Muscle of leg (tissue), 16 donors: ENCODE measurements at places on chromosomes 3 and 15.

GRCh38 chr3:161794551-161794950 lies 297.9 kb downstream of the OTOL1 start:
- DNase-seq, result peak; percentile 86

- DNase-seq, result peak; percentile 25
Measured at GRCh38 chr3:114565216-114565615, 271.4 kb downstream of the TIGIT start.

- DNase-seq, result no peak
Measured at GRCh38 chr3:195061756-195062655, 209.0 kb downstream of the XXYLT1 start.

DNA sequence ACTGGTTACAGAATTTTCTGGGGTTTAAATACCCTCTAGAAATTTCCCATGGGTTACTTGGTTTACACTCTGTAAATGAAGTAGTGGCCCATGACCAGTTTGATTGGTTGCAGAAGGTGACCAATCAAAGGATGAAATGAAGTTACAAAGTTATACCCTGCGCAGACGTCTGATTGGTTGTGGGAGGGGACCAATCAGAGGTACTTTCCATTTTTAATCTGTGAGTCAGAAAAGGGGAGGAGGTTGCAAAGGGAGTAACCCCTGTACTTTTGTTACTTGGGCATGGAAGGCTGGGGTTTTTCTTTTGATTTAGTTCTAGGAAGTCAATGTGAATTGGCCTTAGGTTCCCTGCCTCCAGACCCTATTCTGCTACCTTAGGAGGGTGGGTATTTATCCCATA lies 18.7 kb upstream of the APH1B start:
- DNase-seq, result no peak

GRCh38 chr3:184359610-184360009 lies 1.8 kb downstream of the CLCN2 start:
- DNase-seq, result no peak

GRCh38 chr3:82342521-82342920 lies 581.1 kb upstream of the GBE1 start:
- DNase-seq, result no peak

GRCh38 chr3:181534781-181535221 lies 176.9 kb upstream of the SOX2 start:
- DNase-seq, result no peak

DNA sequence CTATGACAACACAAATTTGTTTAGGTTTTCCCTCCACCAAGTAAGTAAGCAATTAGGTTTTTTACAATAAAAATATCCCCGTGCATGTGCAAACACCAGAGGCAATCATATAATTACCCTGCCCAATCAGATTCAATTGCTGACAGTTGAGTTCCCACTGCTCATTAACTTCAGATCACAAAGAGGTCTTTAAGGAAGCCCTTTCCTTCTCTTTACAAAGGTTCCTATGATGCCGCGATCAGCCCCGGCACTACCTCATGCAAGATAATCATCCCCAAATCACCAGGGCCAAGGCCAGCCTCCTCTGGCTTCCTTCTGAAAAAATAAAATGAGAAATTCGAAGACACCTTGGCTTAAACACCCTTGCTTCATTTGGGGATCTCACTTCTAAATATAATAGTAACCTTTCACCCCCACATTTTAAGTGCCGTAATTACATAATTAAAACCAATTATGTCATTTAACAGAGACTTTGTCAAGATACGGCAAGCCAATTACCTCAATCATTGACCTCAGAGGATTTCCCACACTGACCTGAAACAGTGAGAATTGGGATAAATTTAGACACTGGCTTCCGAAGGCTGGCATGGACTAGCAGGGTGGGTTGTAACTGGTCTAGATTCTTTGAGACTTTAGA lies 121.3 kb upstream of the WNT5A start:
- no peak for DNase-seq

GRCh38 chr3:120650311-120650710 lies 31.7 kb downstream of the HGD start:
- DNase-seq, result no peak

GRCh38 chr3:143902210-143902609 lies 53.9 kb upstream of the SLC9A9 start:
- DNase-seq, result no peak

DNA sequence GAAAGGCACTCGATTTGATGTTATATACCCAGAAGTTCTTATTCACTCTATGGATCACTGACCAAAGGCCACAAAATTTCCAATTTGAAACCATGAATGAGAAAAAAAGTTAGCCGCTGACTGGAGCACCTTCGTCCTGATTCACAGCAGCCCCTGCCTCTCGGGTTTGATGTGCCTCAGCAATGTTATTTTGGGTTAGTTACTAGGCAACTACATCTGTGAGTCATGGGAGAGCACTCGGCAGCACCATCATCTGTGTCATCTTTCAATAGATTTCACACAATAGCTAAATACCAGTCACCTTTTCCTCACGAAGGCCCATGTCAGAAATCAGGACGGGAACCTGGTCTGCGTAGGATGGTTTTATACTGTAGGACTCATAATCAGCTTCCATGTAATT lies 269.2 kb downstream of the ZBBX start:
- peak; percentile 53 for DNase-seq

- DNase-seq, result no peak
Measured at GRCh38 chr3:156793851-156794250, 32.3 kb upstream of the LEKR1 start.

DNA sequence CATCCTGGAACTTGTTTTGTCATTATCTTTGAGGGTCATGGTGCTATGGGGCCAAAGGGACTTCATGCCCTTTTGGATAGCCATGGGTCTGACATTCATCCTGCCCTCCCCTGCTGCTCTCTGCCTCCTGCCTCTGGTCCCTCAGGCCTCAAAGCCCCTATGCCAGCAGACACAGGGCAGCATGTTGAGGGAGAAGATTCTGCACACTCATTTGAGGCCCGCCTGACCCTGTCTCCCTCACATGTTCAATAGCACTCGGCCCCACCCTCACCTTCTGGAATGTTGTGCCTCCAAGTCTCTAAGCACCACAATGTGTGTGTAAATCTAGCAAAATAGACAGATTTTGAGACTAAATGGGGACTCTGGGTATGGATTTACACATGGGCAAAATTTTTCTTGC lies 178.7 kb upstream of the ANKRD28 start:
- no peak for DNase-seq

GRCh38 chr3:133663569-133664313 lies 2.0 kb upstream of the TOPBP1 start:
- DNase-seq, result peak; percentile 73
